Fibroblast of upper back skin (primary cell): ENCODE measurements at places on chromosomes 13 and 19.

DNA sequence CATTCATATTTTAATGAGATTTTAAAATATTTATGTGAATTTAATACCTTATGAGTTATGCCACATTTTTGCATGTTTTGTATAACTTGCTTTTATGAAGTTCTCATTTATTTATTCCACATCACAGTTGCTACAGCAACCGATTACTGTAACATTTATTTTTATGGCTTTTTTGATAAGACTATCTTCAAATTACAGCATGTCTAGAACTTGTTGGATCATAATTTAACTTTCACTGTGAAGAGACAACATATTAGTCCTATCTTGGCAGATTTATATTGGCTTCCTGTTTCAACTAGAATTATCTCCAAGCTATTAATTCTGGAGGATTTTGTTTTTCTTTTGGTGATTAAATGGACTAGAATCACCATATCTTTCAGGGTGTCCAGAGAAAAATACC lies 793.7 kb upstream of the SLITRK5 start:
- no peak for DNase-seq

DNA sequence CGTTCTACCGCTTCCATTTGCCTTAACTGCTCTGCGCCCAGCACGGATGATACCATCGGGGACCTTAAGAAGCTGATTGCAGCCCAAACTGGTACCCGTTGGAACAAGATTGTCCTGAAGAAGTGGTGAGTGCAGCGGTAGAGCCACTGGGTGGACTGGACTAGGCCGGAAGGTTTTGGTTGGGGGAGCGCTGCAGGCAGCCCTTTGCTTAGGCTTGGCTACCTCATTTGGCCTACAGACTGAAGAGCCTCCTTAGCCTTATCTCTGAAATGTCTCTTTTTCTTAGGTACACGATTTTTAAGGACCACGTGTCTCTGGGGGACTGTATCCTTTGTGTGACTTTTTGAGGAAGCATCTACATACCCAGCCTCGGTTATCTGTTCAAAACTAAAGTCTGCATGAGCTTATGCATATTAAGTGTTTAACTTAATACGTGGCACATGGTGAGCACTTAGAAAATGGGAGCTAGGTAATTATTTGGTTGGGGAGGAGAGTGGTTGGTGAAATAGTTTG lies 889 bp downstream of the UBL5 start:
- no peak for DNase-seq

DNA sequence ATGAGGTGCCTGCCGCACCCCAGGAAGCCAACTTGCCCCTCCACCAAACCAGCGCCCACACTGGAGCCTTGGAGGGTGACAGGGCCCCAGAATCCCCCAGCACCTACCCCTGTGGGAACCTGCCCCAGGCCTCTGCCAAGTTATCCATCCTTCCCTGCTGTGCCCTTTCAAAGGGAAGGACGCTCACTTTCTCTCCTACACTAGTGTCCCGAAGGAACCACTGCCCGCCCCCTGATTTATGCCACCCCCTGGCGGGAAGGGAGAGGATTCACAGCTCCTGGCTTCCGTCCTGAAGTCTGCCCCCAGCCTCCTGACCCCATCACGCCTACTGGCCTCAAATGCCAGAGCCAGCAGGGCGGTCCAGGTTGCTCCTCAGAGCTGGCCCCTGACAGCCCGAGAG lies 1.4 kb downstream of the EVI5L start:
- peak; percentile 15 for DNase-seq

DNA sequence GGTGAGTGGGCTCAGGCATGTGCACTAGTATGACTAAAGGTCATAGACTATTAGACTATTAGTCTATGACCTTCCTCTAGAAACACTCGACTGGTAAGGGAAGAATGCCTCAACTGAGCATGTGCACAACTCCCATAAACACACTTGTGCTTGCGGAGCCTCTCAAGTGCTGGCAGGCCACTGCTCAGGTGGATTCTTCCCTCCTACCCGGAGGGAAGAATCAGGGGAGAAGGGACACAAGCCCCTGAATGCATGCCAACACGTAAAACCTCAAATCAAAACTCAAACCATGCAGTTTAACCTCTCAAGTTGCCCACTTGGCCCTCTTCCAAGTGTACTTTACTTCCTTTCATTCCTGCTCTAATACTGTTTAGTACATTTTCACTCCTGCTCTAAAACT lies 287.6 kb upstream of the SGCG start:
- no peak for DNase-seq

DNA sequence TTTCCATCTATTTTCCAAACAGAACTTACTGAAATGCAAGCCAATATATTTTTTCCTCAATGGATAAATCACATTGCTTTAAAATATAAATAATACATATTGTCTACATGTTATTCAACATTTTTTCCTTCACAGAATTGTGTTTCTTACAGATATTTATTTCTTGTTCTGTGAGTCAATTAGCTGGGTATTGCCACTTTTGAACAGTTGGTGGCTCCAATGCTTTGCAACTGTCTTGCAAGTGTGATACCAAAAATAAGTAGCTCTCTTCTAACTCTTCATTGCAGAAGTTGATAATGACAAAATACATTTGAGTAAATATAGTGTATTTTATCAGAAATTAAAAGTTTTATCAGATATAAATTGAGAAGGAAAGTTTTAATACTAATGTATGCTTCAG lies 17.1 kb upstream of the GPC5 start:
- peak; percentile 20 for DNase-seq

- no peak for DNase-seq
Observed at GRCh38 chr13:113528101-113528812, 37.7 kb upstream of the DCUN1D2 start.

GRCh38 chr19:1471010-1471514 lies 8.0 kb downstream of the C19orf25 start:
- DNase-seq, result no peak
